Fibroblast of skin of right biceps (primary cell): ENCODE measurements at places on chromosomes 5 and 9.

DNA sequence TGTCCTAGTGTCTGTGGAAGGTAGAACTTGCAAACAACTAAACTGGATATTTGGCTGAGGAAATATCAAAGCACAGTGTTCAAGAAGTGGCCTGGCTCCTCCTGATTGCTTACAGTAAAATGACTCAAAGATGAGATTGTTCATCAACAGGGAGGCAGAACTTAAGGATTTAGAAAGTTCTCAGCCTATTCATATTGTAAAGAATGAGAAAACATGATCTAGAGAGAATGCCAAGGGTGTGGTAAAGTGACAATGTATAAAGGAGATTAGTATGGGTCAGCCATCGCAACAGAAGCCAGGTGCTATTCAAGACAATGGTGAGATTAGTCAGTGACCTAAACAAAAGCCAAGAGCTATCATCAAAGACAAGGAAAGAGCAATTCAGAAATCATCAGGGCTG is 372.3 kb downstream of the SPOCK1 start:
- DNase-seq = no peak

GRCh38 chr9:113625486-113625885 is 162.0 kb downstream of the RGS3 start:
- DNase-seq = no peak

DNA sequence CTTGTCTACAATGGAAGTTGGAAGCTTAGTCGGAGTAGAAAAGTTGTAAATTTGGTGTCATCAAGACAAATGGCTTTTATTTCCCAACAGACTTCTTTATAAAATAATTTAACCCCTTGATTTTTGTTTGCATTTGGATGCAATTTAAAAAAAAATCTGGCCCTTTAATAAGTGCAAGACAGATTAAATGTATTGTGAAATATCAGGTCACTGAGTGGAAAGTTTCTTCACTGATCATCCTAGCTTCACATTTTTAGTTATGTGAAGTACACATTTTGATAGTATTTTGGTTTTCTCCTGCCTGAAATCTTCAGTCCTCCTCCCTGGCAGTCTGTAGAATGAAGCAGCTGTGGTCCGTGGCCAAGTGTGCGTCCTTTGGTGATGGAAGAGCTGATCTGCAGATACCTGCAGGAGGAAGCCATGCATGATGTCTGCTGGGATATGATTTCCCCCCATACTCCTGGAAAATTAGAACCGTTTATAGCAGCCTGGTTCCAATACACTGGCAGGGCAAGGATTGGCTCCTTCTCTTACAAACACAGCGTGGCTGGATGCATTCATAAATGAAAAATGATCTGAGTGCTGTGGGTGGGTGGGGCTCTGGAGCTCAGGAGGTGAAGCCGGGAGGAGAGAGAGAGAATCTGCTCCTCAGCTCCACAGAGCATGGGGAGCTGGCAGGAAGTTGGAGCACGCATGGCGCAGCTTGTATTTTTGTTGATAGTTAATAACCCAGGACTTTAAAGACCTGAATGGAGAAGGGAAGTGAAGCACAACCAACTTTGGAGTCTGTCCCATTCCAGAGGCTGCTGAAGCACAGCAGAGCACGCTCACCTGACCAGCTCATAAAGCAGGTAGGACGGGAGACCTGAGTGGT is 238.4 kb downstream of the GOLPH3 start:
- DNase-seq = peak; percentile 28

- DNase-seq = peak; percentile 58
Measured at GRCh38 chr5:149387982-149388381, 8.9 kb upstream of the IL17B start.

- DNase-seq = no peak
Measured at GRCh38 chr5:57738301-57738700, 255.7 kb upstream of the ACTBL2 start.

- DNase-seq = no peak
Measured at GRCh38 chr5:30765706-30766105, 427.8 kb upstream of the CDH6 start.

GRCh38 chr9:92294297-92294676 is 790 bp upstream of the IARS1 start:
- DNase-seq = peak; percentile 33

DNA sequence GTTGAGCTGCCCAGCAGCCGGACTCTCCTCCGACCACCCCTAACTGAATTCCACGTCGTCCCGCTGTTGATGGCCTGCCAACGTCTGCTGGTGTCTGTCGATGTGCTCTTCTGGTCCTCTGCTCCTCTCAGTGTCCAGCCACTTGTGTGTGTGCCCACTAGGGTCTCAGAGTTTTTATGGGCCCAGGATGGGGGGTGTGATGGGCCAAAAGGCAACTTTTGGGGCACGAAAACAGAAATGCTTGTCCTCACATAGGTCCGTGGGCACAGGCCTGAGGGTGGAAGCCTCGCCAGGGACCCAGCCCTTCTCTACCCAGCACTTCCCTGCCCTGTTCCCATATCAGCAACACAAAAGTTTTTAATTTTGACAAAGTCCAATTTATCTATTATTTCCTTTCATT is 85.7 kb upstream of the RUFY1 start:
- DNase-seq = no peak

DNA sequence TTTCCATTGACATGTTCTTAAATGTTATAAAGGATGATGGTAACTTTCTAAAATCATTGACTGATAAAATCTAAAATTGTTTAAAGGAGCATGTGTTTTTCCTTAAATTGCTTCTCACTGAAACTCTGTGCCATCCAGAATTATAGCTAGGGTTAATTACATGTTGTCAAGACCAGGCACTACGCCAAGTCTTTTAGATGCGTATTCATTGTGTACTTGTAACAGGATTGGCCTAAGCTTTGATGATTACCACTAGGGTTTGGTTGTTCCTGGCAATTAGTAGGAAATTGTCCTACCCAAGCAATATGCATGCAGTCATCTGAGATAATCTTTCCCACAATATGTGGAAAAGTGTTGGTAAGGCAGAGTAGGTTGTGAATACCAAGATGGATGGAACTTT is 43.8 kb downstream of the PRKACG start:
- no peak for DNase-seq

GRCh38 chr5:86861512-86861911 is 243.8 kb downstream of the COX7C start:
- no peak for DNase-seq

- peak; percentile 25 for DNase-seq
Measured at GRCh38 chr9:80951675-80952074, 737.7 kb downstream of the TLE1 start.

GRCh38 chr5:59767211-59767605 is 126.3 kb downstream of the PDE4D start:
- DNase-seq = no peak

DNA sequence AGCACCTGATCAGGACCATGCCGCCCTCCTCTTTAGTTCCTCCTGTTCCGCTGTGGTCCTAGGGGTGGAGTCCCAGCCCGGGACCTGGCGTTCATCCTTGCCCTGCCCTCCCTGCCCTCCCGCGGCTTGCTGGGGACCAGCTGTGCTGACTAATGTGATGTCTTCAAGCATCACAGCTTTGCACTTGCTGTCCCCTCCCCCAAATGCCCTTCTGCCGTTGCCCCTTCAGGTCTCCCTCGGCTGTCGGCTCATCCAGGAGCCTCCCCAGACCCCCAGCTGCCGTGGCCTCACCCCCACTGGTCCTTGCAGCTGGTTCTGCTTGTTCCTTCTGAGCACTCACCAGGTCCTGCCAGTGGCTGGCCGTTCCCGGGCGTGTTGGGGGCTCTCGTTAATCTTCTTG is 19.9 kb downstream of the RXRA start:
- DNase-seq = peak; percentile 30

DNA sequence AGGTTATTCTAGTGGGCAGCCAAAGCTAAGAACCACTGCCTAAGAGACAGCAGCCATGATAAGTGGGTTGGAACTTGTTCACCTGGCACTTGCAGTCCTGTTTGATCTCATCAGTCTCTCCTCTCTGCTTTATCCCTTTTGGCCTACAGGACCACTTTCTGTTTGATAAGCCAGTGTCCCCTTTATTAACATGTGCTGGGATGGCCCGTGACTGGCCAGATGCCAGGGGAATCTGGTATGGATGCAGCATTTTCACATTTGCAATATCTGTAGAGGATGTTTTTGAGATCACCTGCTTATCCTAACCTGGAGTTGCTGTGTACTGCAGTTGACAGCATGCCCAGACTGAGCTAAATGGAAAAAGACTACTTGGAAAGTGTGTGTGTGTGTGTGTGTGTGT is 23.6 kb downstream of the CKMT2 start:
- no peak for DNase-seq

DNA sequence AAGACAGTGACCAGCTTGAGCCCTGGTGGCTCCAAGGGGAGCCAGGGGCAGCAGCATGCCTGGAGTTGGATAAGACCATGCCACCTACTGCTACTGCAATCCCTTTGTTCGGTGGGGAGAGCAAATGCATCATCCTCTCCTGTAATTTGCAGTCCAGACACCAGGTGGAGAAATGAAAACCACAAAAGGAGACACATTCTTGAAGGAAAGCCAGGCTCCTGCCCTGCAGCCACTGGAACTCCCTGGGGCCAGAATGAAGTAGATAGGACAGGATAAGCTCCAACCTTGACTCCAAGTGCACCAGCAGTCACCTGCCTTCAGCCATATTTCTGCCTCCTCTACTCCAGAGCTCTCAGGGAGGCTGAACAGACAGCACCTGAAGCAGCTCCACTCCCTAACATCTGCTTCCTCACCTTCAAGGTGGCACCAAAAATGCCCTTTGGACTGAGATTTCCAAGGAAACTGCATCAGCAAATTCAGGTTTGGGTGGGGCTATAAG is 65.1 kb upstream of the IQGAP2 start:
- peak; percentile 64 for DNase-seq

GRCh38 chr9:96168882-96169281 is 133.1 kb downstream of the HSD17B3 start:
- DNase-seq = no peak

DNA sequence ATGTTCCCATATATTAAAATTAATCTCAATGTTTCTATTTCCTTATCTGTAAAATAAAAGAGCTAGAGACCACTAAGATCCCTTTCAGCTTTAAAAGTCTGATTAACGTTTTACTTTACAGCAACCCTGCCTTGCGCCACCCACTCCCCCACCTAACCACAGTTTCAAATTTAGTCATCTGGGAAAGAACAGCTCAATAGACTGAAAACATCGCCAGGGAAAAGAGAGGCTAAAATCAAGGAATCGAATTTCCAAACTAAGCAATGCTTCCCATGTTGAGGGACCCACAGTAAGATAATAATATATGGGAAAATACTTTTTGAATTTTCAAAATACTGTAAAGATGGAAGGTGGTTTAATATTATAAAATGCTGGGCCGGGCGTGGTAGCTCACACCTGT is 6.6 kb downstream of the SAXO1 start:
- no peak for DNase-seq

- no peak for DNase-seq
Measured at GRCh38 chr5:156913355-156913718, 49.7 kb downstream of the TIMD4 start.

DNA sequence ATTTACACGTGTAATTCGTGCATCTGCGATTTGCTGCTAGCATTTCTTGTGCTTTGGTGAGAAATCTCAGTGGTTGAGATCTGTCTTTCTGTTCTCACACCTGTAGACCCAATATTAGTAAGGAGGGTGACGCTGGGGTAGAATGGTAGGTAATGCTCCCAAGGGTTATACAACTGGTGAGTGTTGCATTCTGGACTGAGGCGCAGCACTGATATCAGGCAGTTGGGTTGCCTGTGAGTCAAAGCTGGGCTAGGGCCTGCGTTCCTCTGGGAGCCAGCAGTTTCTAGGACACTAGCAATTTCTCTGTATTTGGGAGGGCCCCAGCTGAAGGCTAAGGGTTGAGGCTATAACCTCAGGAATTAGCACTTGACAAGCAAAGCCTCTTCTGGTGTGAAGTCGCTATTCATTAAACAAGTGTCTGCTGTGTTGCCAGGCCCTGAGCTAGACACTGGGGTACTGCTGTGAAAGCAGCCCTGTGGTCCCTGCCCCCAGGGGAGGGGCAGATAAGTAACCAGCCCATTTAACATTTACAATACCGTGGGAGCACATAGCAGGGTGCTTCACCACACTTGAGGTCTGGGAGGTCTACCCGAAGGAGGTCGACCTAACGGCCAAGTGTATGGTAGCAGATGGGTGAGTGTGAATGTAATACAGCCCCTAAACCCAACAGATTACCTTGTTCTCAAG is 28.7 kb downstream of the LARP1 start:
- DNase-seq = no peak

- DNase-seq = peak; percentile 62
Measured at GRCh38 chr5:66307647-66308241, 163.6 kb downstream of the SREK1 start.

DNA sequence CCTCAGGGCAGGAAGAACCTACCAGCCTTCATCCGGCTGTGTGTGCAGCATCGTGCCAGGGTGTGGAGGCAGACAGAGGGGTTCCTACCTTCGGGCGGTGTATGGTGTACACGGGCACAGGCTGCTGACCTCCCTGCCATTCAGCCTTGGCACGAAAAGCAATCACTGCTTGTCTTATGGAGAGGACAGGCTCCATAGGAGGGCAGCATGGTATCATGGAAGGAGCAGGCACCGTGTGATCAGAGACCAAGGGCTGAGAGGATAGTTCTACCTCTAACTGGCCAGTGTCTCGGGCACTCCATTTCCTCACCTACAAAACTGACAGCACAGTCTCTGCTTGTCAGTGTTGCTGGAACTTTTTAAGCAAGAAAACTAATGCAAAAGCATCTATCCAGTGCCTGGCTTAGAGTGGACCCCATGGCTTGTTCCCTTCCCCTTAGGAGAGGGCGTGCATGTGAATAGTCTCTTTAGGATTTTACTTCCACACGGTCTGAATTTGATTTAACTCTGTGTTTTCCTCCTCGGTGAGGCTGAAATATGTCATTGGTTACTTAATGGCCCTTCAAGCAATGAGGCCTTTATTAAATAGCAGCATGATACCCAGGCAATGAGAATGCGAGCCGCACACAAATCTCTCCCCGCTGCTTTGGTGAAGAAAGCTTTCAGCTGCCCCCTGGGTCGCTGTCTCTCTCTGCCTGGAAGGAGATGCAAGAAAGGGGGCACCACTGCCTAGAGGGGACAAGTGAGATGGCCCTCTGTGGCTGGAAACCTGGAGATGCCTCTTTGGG is 22.2 kb downstream of the TTLL11 start:
- DNase-seq = no peak

DNA sequence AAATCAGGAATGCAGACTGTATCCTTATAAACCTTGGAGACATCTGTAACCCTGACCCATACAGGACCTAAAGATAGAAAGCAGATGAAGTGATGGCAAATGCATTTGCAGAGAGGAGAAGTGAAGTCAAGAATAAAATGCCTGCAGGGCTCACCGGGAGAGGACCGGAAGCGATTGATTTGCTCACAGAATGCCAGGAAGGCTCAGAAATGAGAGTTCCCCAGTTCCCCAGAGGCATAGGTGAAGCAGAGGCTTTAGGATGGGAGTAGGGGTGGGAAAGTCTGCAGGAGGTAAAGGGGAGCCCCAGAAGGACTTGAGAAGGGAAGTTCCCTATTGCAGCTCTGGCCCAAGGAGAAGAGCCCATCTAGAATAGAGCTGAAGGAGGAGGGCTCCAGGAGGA is 63.9 kb upstream of the TNFAIP8 start:
- DNase-seq = no peak

DNA sequence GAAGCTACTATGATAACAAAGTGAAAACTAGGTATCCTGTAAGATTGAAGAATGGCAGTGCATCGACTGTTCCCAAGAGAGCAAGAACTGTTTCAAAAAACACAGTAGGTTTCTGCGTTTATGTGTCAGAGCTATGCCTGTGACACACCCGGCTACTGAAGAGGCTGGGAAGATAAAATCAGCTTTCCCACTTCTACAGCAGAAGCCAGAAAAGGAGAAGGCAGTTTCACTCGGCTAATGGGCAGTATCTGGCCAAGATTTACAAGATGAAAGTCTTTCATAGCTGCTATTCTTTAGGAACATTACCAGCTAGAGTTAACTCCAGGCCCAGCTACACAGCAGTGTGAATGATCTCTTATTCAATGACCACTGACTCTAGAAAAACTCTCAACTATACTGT is 195.2 kb downstream of the CTNND2 start:
- DNase-seq = no peak
